ENCODE measurements at places on chromosomes 3 and 15.

DNA sequence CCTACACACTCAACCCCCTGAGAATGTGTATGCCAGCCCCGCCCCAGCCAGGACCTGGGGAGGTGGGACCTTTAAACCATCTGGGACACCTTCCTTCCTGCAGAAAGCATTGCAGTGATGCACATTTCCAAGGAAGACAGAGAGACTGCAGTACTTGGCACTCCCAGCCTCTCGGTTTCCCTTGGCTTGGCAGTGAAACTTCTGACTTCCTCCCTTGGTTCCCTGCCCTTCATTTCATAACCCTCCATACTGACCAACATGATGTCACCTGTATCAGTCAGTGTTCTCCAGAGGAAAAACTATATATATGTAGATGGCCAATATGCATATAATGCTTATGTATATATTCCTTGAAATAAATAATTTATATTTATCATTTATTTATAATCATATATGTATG, 103.2 kb downstream of the SST start:
- DNase-seq, result no peak

- DNase-seq, result no peak
These were observed 73.7 kb downstream of the TM2D3 start for GRCh38 chr15:101578443-101578894.

DNA sequence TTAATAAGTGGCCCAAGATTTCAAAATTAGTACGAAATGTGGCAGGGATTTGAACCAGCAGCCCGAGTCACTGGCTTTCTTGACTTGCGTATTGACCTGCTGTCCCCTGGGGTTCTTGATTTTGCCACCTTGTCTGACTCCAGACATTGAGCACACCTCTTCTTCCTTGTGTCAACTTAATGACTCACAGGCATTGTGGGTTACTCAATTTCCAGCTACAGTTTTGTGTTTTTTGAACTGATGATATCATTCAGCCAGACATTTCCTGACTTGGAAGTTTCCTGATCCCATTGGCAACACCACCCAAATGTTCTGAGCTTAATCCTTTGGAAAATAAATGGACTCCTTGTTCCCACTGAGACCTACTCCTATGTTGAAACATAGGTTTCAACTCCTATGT, 64.2 kb downstream of the MOBP start:
- peak; percentile 70 for DNase-seq

DNA sequence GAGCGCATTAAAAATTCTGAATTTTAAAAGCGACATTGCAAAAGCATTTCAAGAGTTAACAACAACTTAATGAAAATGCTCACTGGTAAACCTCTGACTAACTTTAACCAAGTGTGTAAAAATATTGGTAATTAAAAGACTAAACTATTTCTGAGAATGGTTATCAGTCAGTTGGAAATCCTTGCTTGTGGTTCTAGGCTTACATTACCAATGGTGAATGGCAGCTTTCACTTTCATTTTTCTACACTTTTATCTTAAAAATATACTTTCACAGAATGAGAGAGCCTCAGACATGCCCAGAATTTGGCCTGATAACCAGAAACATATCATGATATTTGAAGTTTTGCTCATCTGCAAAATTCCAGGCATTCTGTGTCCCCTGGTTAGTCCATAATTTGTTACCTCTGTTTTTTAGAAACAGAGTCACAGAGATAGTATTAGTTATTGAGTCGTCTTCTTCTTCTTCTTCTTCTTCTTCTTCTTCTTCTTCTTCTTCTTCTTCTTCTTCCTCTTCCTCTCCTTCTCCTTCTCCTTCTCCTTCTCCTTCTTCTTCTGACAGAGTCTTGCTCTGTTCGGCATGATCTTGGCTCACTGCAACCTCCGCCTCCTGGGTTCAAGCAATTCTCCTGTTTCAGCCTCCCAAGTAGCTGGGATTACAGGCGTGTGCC, 5.5 kb upstream of the RNF111 start:
- DNase-seq, result no peak

DNA sequence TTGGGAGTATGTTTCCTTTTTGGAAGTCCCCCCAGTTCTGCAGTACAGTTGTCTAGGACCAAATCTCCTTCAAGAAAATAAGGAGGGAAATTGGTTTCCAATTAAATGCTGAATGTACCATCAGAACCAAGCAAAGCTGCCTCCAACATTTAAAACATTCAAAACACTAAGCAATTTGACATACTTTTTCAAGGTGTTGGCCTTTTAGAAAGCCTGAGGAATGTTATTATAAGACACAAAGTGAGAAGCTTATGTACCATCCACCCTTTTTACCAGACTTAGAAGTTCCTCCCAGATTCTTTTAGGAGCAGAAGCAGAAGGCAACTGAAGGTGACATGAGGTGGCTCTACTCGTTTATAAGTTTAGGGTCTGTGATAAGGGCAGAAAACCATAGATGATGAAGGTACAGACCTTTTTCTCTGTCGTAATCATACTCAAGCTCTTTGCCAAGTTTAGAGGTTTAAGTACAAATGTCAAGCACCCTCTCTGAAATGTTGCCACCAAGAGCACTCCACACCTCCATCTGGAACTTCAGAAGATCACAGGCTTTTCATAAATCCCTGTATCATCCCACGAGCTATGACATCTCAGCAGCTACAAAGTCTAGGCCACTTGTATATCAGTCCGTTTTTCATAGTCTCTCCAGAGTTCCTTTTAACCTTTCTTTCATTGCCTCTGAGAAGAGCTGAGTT, 282.5 kb upstream of the THBS1 start:
- DNase-seq, result no peak

GRCh38 chr3:28267984-28268849, 26.8 kb downstream of the CMC1 start:
- no peak for DNase-seq

GRCh38 chr15:66101715-66102395, 151.7 kb downstream of the MEGF11 start:
- no peak for DNase-seq

DNA sequence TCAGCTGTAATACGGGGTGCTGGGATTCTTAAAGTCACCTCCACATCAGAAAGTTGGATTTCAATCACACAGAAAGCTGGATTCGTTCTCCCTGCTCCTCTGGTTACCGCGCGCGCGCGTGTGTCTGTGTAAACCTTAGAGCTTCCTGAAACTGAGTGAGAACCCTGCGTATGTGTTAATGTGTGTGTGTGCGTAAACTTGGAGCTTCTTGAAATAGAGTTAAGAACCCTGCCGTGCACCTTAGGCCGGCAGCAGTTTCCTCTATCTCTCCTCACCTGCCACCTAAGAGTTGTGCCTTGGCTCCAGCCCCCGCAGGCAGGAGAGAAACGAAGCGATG, 531 bp downstream of the LZTFL1 start:
- peak; percentile 41 for DNase-seq

- peak; percentile 94 for DNase-seq
These were observed 4.4 kb upstream of the RASA2 start for GRCh38 chr3:141482245-141482922.

DNA sequence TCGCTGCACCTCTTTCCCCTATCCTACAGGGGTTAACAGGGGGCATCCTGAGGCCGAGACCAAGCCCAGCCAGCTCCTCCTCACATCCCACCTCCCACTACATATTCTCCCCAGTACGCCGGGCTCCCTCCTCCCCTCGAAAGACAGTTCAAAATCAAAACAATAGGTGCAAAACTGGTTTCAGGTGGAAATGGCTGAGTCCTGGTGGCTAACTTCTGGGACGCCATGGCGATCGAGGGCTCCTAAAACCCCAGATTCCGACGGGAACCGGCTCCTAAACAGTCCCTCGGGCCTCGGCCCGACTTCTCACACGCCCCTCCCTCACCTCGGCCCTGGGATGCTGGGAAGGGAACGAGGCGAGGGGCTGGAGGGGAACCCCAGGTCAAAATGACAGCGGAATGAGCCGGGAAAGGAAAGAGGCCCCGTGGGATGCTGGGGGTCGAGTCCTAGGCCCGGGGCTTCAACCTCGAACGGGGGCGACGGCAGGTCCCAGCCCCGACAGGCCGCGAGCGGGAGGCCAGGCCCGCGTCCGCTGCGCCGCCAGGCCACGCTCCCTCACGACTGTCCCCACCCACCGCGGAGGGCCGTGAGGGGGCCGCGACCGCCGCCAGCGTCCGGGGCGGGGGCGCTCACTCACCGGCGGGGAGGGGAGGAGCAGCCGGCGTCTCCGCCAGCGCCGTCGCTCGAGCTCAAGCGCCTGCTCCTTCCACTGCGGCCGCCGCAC, 492 bp downstream of the TMCC1 start:
- no peak for DNase-seq

- DNase-seq, result no peak
These were observed 7.4 kb upstream of the SLCO2A1 start for GRCh38 chr3:134037168-134037567.

DNA sequence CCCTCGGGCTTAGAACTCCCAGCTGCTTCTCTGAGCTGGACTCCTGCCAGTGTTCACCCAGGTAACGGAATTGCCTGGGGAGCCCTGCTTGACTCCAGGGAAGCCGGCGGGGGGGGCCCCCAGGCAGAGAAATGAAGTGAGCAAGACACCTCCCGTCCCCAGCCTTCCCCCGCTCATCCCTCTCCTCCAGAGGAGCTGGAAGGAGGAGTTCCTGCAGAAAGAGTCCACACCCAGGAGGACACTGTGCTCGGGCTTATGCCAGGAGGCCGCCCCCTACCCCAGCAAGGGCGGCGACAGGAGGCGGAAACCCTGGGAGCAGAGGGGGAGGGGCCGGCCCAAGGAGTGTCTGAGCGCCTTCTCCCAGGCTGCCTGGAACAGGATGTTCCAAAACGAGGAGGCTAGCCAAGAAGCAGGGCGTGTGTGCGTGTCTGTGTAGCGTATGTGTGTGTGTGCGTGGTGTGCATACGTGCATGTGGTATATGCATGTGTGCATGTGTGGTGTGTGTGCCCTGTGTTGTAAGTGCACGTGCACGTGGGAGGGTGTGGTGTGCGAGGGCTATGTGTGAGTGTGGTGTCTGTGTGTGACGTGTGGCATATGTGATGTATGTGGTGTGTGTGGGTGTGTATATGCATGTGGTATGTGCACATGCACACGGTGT, 511.3 kb downstream of the SHQ1 start:
- DNase-seq, result peak; percentile 87

DNA sequence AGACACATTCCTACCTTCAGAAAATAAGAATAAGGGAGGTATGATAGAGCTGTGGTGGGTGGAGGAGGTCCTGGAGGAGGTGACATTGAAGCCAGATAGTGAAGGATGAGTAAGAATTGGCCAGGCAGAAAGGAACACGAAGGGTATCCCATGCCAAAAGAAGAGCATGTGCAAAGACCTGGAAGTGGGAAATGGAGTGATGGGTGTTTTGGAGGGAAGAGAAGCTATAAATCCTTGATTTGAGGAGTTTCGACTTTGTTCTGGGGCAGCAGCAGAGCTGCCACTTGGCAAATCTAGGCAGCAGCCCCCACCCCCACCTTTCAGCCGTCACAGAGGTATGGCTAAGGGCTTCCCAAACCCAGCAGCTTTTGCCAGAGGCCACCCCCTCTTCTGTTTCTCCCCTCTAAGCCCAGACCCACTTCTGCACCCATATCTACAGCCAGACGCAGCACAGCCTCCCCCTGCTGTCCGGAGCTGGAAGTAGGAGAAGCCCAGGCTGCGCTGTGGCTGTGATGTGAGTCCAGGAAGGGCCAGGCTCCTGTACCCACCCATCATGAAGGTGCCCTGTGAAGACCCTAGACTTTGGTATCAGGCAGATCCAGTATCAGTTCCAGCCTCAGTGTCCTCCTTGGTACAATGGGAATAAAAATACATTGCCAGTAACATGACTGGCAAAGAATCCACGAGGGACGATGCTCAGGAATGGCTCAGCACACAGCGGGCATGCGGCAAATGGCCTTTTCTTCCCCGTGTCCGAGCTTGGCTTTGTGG, 188.7 kb upstream of the LINGO1 start:
- peak; percentile 80 for DNase-seq

GRCh38 chr15:56619887-56620286, 113.4 kb downstream of the ZNF280D start:
- DNase-seq, result no peak

GRCh38 chr3:111047812-111048435, 23.7 kb upstream of the NECTIN3 start:
- DNase-seq, result no peak

- DNase-seq, result peak; percentile 70
These were observed 27.0 kb downstream of the C2CD4B start for GRCh38 chr15:62138124-62138523.

- no peak for DNase-seq
These were observed 101.3 kb downstream of the ASB7 start for GRCh38 chr15:100703671-100704070.

DNA sequence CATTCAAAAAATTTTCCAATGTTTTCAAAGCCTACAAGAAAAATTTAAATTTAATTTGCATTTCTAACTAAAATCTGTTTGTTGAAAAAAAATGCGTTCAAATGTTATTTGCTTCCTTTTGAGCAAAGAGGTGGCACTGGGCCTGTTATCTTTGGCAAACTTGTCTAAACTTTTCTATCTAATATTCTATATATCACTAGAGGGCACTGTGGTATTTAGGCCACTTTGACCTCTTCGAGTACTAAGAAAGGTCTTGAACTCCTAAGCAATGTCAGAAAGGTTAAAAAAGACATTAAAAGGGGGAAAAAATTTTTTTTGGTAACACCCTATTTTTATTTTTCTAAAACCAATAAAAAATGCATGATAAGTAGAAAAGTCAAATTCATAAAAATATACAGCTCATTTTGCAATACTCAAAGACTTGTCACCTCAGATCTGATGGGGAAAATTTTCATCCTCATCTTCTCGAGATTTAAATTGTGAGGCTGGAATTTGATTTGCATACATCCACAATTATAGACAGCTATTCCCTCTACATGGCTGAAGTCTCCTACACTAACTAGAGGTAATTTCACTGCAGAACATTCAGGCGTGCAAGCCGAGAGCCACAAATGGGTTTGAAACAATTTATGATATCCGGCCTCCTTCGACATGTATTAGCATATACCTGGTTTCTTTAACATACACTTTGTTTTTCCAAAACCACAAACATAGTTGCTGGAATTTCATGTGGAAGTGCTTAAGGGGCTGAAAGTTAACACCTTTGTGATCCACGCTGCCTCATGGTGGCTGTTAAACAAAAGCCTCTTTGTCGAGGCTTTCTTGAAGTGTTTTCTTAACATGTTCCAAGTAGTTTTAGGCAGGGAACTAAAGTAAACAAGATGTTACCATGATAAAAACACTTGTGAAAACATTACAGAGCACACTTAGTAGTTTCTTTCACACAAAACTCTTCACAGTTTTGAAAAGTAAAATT, 576.4 kb downstream of the FOXP1 start:
- no peak for DNase-seq

- no peak for DNase-seq
These were observed 203.1 kb downstream of the KCNAB1 start for GRCh38 chr3:156323466-156323865.

GRCh38 chr3:52529376-52530333, 4.0 kb downstream of the NT5DC2 start:
- peak; percentile 61 for DNase-seq

GRCh38 chr3:34504775-34505174, 706.3 kb downstream of the PDCD6IP start:
- DNase-seq, result no peak

DNA sequence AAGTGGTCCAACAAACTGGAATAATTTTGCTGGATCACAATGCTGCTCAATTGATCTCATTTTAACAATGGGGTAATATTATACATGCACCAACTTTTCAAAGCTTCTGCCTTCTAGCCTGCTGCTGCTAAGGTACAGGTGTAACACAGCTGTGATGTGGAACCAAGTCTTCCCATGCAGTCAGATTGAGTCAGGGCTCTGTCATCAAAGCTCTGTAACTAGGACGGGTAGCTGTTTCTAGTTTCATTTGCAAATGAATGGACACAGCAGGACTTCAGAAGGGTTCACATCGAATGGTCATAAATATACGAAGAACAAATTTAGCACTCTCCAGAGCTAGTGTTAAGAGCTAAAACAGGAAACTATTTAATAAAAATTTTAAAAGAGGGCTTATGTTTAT, 189.2 kb downstream of the USP13 start:
- no peak for DNase-seq
